ENCODE measurements at places on chromosomes 12 and 14. TPM values are rescaled to one million over a fixed set of nuclear protein-coding genes. Genes with fewer than 3 reads are reported as not detected.

Gene SIX4
- total RNA-seq = 4.2 TPM

DNA sequence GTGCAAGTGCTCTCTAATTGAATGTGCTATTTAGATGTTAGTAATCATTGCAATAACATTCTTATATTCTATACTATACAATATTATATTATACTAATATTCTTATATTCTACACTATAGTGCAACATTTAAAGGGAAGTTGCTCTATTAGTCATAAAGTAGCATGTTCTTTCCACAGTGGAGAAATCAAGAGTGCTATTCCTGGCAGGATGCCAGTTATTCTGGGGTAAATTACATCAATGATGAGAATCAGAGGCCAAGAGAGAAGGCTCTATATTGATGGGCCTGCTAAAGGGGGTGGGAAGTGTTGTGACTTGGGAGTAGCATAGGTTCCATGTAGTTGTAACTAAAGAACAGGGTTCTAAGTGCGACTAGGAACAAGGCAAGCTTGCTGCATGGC is 121.5 kb downstream of the SLC15A5 start:
- DNase-seq = no peak

DNA sequence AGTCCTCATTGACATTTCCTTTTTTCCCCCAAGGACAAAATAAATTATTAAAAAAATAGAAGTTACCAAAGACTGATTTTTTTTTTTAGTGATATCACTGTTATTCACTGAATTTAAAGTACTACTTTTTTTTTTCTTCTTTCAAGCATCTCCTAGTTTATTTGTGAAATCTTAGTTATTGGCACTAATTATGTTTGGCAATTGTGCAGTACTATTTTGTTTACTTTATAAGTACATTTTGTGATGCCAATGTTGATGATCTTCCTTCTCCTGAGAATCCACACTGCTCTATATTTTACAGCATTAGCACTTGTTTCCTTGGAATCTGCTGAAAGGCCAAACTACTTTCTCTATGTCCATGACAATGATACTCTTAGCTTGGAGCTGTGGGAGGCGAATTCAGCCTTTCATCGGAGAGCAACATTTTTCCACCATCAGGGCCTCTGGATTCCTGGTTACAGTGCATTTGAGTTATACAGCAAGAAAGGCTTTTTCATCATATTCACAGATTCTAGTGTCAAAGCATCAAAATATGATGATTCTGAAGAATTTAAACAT is 123.8 kb upstream of the PTPRQ start:
- DNase-seq = no peak

Gene CLEC2A
- not detected for total RNA-seq

- DNase-seq = peak; percentile 61
Observed at GRCh38 chr12:94571556-94571955, 78.8 kb downstream of the TMCC3 start.

DNA sequence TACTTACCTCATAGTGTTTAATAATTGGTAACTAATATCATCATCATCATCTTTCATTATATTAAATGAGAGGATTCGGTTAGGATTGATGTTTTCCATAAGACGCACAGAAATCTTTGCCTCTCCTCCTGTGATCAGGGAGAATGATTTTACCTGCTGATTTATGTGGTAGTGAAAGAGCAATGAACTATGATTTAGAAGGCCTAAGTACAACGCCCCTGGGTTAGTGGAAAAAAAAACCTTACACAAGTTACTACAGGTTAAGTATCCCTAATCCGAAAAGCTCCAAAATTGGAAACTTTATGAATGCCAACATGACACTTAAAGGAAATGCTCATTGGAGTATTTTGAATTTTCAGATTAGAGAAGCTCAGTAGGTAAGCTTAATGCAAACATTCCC is 55.8 kb downstream of the ARID2 start:
- no peak for DNase-seq

Gene DHH
- total RNA-seq = 0.45 TPM

- no peak for DNase-seq
Observed at GRCh38 chr14:88421286-88421685, 35.8 kb downstream of the SPATA7 start.

- no peak for DNase-seq
Observed at GRCh38 chr12:5515458-5515857, 83.5 kb downstream of the NTF3 start.

Gene SSPN
- total RNA-seq = 44.2 TPM

DNA sequence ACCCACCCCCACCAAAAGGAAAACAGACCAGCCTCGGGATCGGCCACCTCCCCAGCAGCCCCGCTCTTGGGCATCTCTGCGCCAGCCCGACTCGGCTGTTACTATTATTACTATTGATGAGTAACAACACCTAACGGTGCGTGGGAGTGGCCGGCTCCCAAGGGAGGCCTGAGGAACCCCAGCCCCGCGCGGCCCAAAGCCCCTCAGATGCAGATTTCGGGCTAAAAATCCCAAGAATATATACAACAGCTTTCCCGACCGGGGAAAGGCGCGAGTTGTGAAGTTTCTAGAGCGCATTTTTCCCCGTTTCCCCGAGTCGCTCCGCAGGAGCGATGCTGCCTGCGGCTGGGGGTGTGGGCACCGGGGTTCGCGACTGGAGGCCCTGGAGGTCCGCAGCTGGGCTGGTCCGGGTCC is 565 bp downstream of the NT5DC3 start:
- DNase-seq = peak; percentile 30

DNA sequence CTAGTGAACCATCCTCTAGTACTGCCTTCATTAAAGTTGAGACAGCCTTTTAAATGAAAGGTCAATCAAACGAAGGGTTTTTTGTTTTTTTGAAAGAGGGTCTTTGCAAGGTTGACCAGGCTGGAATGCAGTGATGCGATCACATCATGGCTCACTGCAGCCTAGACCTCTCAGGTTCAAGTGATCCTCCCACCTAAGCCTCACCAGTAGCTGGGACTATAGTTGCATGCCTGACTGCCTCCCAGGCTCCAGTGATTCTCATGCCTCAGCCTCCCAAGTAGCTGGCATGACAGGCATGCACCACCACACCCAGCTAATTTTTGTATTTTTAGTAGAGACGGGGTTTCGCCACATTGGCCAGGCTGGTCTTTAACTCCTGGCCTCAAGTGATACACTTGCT is 114.6 kb upstream of the SINHCAF start:
- DNase-seq = no peak

Gene CS
- total RNA-seq = 49.6 TPM

DNA sequence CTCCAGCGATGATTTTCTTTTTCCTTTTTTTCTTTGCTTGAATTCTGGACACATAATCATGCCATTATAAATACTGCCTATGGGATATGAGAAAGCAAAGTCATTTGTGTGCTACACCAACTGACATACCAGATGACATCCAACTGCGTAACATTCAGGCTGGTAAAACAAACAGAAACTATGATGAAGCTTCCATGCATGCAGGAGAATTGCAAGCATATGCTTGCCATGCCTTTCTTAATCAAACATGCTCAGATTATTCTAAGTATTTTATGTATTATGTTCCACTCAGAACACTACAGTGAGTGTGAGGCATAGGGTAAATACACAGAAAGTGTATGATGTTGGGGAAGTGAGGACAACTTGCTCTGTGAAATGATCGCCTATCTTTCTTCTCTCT is 97.4 kb downstream of the C12orf50 start:
- DNase-seq = no peak

Gene PLEKHA5
- total RNA-seq = 65.6 TPM

Gene AMHR2
- total RNA-seq = 35.0 TPM

Gene AJUBA
- total RNA-seq = 13.7 TPM

DNA sequence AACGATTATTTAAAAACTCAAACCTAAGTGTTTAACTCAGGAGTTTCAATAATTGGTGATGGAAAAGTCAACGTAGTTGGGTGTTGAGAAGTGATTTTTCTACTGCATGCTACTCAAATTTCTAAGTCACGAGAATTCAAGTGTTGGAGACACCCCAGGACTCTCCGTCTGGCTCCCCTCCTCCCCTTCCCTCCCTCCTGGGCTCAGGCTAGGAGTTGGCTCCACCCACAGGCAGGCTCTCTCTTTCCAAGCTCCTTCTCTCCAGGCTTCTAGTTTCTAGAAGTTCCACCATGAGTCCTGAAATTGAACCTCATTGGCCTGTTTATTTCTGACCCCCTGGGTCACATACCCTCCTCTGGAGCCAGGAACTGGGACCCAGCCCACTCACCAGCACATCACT is 73.0 kb downstream of the TMEM132D start:
- no peak for DNase-seq

Gene TSPAN19
- total RNA-seq = not detected

GRCh38 chr12:107948391-107948945 is 174.0 kb downstream of the ASCL4 start:
- no peak for DNase-seq

Gene SPIC
- total RNA-seq = not detected

Gene SETD1B
- 8.7 TPM for total RNA-seq

- DNase-seq = no peak
Observed at GRCh38 chr14:106302661-106303060, 776.3 kb downstream of the TMEM121 start.

DNA sequence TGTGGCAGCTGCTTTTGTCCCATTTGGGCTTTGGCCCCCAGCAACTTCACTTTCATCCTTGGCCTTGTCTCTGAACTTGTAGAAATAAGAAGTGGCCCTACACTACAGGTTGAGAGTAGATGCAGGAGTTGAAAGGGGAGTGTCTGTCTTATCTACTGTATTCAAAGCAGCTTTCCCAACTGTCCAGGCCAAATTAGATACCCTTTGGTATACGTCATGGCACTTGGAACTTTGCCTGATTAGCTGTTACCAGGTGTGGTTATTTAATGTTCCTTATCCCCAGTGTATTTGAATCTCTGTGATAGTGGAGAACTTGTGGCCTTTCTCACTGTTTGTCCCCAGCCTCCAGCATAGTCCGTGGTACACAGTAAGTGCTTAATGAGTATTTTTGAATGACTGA is 33.5 kb downstream of the SUDS3 start:
- no peak for DNase-seq

DNA sequence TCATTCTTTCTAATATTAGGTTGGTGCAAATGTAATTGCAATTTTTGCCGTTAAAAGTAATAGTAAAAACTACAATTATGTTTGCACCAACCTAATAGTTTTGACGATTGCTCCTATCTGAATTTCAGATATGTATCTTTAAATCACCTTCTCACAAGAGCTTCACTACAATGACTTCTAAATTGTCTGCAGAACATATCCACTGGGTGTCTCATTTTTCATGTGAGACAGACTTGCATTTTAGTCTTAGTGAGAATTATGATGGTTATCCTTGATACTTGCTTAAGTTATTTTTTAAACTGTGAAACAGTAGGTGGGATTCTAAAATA is 84.6 kb downstream of the ITPR2 start:
- no peak for DNase-seq

Gene EIF2S3B
- total RNA-seq = 2.5 TPM

Gene SRRM4
- not detected for total RNA-seq

DNA sequence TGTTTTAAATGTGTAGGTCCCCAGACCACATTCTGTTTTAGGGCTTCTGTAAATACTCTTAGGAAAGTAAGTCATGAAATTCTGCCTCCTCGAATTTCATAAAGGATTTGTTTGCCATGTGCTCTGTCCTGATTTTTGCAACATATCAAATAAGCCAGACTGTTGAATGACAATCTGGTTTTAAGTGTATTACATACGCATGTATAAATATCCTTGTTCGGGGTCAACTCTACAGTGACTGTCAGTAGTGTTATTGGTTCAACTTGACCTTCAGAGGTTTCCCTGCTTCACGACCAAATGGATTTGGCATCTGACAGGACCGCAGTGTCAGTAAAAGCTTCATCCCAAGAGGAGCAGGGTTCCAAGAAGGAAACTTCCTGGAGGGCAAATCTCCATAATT is 52.7 kb downstream of the PPM1A start:
- DNase-seq = no peak

- DNase-seq = no peak
Observed at GRCh38 chr14:24100197-24100981, 6.3 kb downstream of the PCK2 start.

Gene TAS2R9
- not detected for total RNA-seq

- no peak for DNase-seq
Observed at GRCh38 chr14:100859781-100860180, 33.9 kb downstream of the MEG3 start.

GRCh38 chr12:89103831-89104230 is 248.5 kb downstream of the DUSP6 start:
- DNase-seq = no peak

DNA sequence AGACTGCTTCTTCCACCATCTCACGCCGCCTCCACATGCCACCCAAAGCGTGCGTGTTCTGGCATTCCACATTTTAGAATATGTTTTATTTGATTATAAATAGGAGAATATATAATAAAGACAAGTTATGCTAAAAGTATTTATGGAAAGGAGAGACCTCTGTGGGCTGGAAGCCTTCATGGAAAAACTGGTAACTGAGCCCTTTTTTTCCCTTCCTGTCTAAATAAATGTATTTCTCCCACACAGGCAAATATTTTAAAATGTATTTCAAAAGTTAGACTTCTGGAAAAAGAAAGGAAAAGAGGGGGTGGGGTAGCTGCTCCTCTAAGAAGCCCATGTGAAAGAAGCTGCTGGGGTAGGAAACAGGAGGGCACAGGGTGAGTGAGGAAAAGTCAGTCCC is 16.1 kb upstream of the NR4A1 start:
- no peak for DNase-seq

Gene DNAI7
- total RNA-seq = 1.3 TPM

DNA sequence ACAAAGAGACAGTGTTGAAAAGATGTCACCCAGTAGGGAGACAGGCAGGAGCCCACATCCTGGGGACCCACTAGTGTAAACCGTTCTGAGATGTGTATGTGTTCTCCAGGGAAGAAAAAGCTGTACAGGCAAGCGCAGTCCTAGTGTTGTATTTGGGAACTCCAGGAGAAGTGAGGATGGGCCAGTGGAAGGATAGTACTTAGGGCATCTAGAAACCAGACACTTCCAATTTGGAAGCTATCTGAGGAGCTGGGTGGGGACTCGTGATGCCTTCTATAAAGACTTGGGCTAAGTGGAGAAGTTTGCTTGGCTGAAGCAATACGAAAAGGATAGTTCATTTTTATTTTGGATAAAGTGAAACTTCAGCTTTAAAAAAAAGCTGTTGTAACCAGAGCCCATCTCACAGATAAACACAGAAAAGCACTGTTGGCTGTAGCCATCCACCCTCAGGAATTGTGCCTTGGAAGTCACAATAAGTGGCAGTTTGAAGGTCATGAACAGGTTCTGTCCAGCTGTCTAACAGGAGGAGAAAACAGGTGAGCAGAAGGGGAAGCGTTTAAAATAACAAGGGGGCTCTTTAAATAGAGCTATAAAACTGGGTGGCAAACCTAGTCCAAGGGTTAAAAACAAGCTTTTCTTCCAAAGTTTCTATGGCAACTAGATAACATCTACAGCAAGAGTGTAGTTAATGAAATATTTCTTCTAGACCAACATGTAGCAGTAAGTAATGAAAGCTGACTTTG is 108.0 kb upstream of the ARHGAP5 start:
- no peak for DNase-seq

GRCh38 chr12:56029666-56030293 is 8.9 kb downstream of the IKZF4 start:
- peak; percentile 52 for DNase-seq

Gene EPS8
- 71.0 TPM for total RNA-seq

GRCh38 chr12:2429032-2429431 is 365.7 kb upstream of the FKBP4 start:
- no peak for DNase-seq

Gene HECTD4
- 45.3 TPM for total RNA-seq

GRCh38 chr12:96233168-96233567 is 39.0 kb downstream of the ELK3 start:
- peak; percentile 66 for DNase-seq

Gene NTF3
- total RNA-seq = 7.3 TPM

Gene MGST1
- 48.0 TPM for total RNA-seq

- DNase-seq = no peak
Observed at GRCh38 chr12:120242275-120242799, 23.2 kb downstream of the PXN start.

GRCh38 chr14:32121948-32122347 is 44.8 kb downstream of the ARHGAP5 start:
- DNase-seq = no peak

Gene PPFIBP1
- 145 TPM for total RNA-seq
